ENCODE measurements at places on chromosomes 3 and 15.

- DNase-seq: peak; percentile 24
Observed at GRCh38 chr3:156978481-156978961, 152.4 kb downstream of the LEKR1 start.

- peak; percentile 97 for DNase-seq
Observed at GRCh38 chr3:156762631-156763185, 63.4 kb upstream of the LEKR1 start.

GRCh38 chr3:116920826-116921610 lies 211.4 kb downstream of the TUSC7 start:
- DNase-seq: no peak

DNA sequence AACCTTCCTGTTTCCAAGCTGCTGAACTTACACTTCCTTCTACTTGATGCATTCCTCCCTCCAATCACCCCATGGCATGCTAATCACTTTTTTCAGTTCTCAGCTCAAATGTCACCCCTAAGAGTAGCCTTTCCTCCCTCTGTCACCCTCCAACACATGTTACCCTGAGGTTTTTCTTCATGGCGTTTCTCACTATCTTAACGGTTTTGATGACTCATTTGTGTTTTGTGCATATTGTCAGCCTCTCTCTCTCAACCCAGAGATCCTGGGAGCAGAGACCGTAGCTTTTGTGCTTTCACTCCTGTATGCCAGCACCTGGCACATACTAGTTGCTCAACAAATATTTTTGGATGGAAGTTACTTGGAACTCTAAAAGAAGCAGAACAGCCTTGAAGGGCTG lies 24.5 kb downstream of the LRRC3B start:
- no peak for DNase-seq

GRCh38 chr15:95327661-95328060 lies 1002.8 kb upstream of the NR2F2 start:
- DNase-seq: no peak

DNA sequence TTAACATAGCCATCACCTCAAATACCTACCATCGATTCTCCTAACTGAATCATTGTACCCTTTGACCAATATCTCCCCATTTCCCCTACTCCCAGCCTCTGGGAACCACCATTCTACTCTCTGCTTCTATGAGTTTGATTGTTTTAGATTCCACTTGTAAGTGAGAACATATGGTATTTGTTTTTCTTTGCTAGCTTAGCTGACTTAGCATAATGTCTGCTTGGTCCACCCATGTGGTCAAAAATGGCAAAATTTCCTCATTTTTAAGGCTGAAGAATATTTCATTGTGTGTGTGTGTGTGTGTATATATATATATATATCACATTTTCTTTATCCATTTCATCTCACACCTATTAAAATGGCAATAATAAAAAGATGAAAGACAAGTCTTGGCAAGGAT lies 469.3 kb downstream of the FHIT start:
- DNase-seq: no peak

- no peak for DNase-seq
Observed at GRCh38 chr3:169244119-169244864, 419.2 kb downstream of the MECOM start.

GRCh38 chr3:141425523-141426233 lies 57.4 kb downstream of the ZBTB38 start:
- DNase-seq: peak; percentile 59
